ENCODE measurements at places on chromosomes 3 and 15.

DNA sequence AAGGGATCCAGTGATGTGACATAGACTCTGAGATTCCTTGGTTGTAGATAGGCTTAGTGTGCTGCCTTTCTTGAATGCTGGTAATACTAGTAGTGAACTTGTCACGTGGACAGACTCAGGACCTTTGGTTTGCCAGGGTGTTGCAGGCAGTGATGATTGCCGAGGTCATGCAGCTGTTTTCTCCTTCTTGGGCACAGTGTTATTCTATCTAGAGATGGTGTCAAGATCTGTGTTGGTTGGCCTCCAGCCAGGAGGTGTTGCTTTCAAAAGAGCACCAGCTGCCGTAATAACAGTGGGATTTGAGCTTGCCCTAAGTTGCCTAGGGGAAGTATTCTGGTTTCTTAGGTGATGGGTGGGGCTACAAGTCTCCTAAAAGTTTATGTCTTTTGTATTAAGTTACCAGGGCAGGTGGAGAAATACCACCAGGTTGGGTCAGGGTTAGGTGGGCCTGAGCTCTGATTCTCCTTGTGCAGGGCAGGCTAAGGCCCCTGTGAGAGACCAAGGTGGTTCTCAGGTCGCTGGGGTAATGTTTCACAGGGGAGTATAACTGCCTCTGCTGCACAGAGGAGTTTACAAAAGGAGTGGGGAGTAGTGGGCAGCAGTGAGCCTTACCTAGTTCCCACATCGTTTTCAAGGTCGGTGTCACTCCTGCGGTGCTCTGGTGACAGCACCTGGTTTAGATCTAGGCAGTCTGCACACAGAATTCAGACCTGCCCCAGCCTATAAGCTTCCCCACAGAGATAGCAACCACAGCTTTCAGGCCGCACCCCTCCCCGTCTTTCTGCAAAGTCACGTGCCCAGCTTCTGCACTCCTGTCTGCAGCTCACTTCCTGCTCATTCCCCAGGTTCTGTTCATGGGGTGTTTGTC is 350.3 kb downstream of the DOCK3 start:
- peak; percentile 75 for DNase-seq

GRCh38 chr15:81215531-81215930 is 18.9 kb downstream of the IL16 start:
- DNase-seq, result no peak

DNA sequence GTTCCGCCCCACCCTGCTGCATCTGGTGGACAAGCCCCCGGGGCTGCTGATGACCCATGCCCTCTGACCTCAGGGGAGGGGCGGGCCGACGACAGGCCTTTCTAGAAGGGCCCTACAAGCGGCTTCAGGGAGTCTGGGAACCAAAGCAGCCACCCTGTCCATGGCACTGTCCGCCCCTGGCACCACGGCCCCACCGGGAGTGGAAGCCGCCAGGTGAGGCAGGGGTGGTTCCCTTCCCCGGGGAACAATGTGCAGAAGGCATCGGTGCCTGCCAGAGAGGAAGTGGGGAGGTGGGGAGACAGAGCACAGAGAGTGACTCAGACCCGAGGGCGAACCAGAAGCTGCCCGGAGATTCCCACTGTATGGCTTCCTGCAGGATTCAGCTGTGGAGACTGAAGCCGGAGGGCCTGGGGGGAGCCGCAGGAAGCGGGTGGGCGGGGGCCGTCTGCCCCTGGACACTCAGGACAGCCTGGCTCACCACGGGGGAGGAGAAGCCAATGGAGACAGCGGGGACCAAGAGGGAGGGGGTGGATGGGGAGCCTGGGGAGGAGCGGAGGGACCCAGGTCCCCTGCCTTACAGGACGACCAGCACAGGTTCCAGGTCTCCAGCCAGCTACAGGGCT is 134.0 kb downstream of the TPRA1 start:
- DNase-seq, result peak; percentile 11

DNA sequence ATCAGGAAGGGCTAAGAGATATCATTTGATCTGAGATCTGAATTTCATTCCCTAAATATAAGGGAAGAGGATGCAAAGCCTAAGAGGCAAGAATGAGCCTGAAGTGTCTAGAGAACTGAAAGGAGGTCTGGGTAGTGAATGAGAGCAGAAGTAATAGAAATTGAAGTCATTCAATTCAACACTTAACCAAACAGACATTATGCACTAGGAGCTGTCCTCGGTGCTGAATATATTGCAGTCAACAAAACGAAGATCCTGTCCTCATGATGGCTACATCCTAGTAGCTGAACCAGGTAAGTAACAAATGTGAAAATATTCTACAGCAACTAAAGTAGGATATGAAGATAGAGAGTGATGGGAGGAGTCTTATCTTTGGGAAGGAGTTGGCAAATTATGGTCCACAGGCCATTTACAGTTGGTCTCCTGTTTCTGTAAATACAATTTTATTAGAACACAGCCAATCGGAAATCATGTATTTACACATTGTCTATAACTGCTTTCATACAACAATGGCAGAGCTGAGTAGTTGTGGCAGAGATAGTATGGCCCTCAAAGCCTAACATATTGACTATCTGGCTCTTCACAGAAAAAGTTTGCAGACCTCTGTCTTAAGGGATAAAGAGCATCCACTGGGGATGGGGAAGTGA is 192.9 kb upstream of the CADPS start:
- DNase-seq, result peak; percentile 1
